ENCODE measurements at places on chromosomes 12 and 14.

- peak; percentile 52 for DNase-seq
These were observed 52.2 kb upstream of the ANO2 start for GRCh38 chr12:5997260-5997659.

DNA sequence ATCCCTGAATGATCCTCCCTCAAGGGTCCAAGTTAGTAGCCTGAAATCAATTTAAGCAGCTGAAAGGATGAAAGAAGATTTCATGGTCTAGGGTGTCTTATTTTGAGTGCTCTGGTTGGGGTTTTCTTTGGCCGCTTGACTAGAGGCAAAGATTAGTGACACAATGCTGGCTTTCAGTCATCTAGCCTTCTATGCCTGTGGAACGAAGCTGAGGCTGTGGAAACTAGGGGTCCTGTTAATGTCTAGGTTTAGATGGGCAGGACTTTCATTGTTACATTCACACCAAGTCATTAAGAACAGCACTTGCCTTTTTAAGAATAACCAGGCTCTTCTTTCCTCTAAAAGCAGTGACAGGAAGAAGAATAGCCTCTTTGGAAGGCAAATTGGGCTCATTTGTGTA is 253.8 kb upstream of the E2F7 start:
- no peak for DNase-seq

- peak; percentile 58 for DNase-seq
These were observed 29.1 kb upstream of the GPR132 start for GRCh38 chr14:105094193-105094907.

- no peak for DNase-seq
These were observed 113.5 kb downstream of the TMEM132D start for GRCh38 chr12:129790331-129790730.

GRCh38 chr14:73055251-73055650 is 3.1 kb upstream of the RBM25 start:
- no peak for DNase-seq

GRCh38 chr14:84483072-84483420 is 1046.9 kb upstream of the FLRT2 start:
- no peak for DNase-seq

DNA sequence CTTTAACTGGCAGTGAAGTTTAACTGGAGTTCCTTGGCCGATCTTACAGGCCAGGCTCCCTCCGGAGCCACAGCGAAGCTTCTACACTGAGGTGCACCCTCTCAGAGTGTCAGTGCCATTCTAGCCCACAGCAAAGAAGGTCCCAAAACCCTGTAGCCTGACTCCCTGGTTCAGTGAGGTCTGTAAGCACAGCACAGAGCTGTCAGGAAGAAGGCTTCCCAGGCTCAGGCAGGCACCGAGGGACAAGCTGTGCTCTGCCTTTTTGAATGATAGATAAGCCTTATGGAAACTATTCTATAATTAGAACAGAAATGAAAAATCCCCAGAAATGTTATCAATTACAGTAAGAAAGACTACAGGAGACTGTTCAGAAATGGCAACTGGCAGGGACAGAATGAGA is 40.2 kb downstream of the MOK start:
- DNase-seq, result no peak

- no peak for DNase-seq
These were observed 150.7 kb upstream of the C14orf180 start for GRCh38 chr14:104428860-104429259.

DNA sequence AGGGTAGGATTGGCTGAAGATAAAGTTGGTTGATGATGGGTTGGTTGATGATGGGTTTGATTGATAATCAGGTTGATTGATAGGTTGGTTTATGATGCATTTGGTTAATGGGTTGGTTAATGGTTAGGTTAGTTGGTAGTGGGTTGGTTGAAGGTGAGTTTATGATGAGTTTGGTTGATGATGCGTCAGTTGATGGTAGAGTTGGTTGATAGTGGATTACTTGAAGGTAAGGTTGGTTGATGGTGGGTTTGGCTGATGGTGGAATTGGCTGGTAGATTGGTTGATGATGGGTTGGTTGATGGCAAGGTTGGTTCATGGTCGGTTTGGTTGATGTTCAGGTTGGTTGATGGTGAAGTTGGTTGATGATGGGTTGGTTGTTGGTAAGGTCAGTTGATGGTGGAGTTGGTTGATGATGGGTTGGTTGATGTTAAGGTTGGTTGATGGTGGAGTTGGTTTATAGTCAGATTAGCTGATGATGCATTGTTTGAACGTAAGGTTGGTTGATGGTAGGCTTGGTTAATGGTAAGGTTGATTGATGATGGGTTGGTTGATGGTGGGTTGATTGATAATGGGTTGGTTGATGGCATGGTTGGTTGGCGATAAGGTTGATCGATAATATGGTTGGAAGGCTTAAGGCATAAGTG is 146.4 kb downstream of the ADGRD1 start:
- no peak for DNase-seq

GRCh38 chr12:15165012-15165659 is 56.1 kb downstream of the RERG start:
- DNase-seq, result no peak

GRCh38 chr14:99268810-99269707 is 2.9 kb downstream of the BCL11B start:
- DNase-seq, result peak; percentile 72

GRCh38 chr12:14514154-14514842 is 53.4 kb downstream of the PLBD1 start:
- DNase-seq, result peak; percentile 55

- no peak for DNase-seq
These were observed 136.0 kb downstream of the CRADD start for GRCh38 chr12:93813186-93813585.

DNA sequence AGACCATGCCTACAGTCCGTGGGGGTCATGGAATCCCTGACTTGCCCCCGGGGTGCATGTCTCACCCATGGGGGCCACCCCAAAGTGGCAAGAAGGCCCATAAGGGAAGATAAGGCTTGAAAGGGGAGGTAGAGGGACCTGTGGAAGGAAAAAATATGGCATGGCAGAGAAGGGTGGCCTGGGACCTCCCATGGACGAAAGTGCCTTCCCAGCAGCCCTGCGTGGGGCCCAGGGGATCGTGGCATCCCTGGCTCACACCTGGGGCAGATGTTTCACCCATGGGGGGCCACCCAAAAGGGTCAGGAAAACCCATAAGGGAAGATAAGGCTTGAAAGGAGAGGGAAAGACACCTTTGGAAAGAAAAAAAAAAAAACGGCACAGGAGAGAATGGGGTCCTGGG is 264.6 kb downstream of the ALG10 start:
- no peak for DNase-seq

DNA sequence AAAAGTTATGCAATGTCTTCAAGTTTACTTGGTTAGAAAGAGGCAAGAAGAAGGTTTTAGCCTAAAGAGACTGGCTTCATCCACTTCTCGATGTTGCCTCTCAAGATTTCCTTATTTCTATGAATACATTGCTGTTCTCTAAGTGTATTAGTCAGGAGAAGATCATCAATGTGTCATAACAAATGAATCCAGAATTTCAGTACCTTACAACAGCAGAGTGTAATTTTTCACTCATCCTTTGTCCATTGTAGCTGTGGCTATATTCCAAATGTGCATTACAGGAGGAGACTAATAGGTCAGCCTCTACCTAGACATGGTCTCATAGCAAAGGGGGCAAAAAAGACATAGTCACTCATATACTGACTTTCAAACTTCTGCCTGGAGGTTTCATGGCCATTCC is 579.1 kb downstream of the PRKD1 start:
- DNase-seq, result no peak

DNA sequence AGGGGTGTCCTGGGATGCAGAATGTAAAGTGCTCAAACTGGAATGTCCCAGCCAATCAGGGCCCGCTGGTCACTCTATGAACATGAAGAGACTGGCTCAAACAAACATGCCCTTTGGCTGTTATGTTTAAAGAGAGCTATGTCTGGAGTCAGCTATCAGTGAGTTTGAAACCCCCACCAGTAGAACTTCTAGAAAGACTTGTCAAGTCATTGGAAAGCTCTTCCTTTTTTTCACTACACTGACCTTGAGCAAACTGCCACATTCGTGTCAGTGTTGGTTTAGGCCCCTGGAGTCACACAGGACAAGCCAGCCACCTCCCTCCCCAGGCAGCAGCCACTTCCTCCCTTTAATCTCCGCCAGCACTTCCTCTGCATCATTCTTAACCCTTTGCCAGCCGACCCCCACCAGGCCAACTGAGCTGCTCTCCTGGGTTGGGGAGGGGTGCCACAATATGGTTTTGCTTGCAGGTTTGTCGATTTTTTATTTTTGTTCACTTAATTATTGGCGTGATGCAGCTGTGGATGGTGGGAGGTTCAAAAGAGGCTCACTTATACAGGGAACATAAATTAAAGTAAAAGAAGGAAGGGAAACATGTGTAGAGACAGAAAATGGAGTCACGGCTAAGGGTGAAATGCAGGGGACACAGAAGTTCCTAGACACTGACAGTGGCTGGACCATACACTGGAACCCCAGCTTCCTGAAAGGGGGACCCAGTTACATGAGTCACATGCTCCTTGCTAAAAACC is 25.3 kb downstream of the CMKLR1 start:
- DNase-seq, result no peak

DNA sequence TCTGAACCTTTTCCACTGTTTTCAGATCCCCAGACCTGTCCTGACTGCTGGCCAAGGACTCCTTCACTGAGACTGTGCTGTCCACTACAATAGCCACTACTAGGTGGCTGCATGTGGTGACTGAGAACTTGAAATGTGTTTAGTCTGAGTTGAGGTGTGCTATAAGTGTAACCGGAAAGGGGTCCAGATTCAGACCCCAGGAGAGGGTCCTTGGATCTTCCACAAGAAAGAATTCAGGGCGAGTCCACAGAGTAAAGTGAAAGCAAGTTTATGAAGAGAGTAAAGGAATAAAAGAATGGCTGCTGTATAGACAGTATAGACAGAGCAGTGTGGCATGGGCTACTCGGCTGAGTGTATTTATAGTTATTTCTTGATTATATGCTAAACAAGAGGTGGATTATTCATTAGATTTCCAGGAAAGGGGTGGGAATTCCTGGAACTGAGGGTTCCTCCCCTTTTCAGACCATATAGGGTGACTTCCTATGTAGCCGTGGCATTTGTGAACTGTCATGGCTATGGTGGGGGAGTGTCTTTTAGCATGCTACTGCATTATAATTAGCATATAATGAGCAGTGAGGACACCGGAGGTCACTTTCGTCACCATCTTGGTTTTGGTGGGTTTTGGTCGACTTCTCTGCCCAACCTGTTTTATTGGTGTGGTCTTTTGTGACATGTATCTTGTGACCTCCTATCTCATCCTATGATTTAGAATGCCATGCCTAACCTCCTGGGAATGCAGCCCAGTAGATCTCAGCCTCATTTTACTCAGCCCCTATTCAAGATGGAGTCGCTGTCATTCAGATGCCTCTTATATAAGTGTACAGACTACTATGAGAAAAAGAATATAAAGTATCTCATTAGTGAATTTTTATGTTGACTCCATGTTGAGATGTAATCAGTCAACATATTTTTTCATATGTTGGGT is 70.0 kb upstream of the SRSF5 start:
- DNase-seq, result peak; percentile 86

- DNase-seq, result no peak
These were observed 166.7 kb upstream of the MYL2 start for GRCh38 chr12:111086947-111087700.

- DNase-seq, result peak; percentile 11
These were observed 2.7 kb downstream of the MED13L start for GRCh38 chr12:116274551-116275375.

- DNase-seq, result no peak
These were observed 643.9 kb downstream of the C12orf50 start for GRCh38 chr12:87385322-87385721.

DNA sequence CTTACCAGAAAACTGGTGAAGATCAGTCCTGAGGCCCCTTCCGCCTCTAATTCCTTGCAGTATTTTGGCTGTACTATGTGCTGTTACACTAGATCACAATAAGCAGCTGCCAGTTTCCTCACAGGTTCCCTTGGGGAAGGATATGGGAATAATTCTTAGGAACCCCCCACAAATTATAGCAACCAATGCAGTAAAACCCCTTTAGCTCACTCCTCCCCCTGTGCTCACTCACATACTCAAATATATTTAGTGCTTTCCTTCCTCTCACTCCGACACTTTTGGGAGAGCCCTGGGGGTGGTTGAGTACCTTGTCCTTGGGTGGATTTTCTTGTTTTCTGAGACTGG is 162.7 kb downstream of the ETV6 start:
- no peak for DNase-seq

GRCh38 chr12:9895215-9895971 is 14.1 kb downstream of the KLRF2 start:
- DNase-seq, result no peak

DNA sequence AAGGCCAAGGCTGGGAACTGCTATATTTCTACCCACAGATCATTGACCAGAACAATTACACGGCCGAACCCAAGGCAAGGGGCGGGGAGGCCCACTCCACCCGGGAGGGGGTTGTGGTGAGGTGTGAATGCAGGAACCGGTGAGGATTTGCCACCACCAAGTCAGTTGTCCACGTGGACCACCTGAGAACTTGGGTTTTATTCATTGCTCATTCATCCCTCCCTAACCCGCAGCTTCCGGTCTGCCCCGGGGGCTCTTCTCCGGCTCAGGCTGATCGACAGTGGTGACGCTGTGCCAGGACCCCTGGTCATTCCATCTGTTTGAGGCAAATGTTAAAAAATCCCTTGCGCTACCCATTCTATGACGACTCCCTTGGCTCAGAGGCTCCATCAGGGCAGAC is 127.7 kb upstream of the RTL1 start:
- DNase-seq, result no peak

GRCh38 chr12:1044696-1045095 is 53.7 kb downstream of the ERC1 start:
- no peak for DNase-seq

DNA sequence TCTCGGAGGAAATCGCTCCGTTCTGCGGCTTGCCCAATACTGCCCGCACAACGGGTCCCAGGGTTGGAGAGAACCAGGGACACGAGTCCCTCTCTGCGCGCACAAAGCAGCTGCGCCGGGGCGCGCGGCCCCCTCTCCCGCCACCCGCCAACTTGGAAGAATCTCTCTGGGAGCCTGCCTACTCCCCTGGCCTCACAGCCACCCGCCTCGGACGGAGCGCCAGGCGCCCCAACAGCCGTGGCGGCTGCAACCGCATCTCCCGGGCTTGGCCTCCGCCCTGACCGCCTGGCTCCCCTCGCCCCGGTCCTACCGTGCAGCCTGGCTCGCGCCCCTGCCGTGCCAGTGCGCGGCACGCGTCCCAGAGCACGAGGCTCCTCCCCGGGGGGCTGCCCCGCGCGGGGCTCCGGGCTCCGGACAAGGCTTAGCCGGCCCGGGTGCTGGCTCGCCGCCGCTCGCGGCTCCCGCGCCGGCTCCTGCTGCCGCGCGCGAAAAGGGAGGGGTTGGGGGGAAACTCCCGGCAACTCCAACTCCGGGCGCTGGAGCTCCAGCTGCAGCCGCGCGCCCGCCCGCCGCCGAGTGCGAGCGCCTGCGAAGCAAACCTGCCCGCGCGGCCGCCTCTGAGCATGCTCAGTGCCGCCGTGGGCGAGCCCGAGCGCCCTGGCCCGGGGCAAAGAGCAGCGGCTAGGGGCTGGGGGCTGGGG is at the start of gene STXBP6:
STXBP6 (minus strand) TSS at position 580 of the 701 bp plus-strand sequence. CDS start 75,329 bp downstream, outside the sequence.
- peak; percentile 56 for DNase-seq

DNA sequence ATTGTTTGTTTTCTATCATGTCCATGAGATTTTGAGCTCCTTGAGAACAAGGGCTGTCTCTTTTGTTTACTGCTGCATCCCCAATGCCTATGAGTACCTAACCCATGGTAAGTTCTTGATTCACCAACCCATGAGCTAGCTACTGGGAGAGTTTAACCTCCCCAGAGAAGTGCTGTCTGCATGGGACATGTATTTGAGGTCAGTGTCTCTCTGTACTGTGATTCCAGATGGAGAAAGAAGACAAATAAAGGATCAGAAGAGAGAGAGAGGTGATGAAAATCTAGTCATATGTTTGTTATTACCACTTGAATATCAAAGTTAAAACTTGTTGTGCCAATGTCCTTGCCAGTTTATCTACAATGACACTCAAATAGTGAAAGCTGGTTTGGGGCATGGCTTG is 421.8 kb downstream of the BCAT1 start:
- no peak for DNase-seq

All from activated CD4-positive, alpha-beta T cell treated with anti-CD3 and anti-CD28 coated beads, Interleukin-2, amount 10 ng/mL, durations not matched to agents 24 days and 14 days (primary cell).